ENCODE measurements at places on chromosomes 5 and 9. TPM values are rescaled to one million over a fixed set of nuclear protein-coding genes. Genes with fewer than 3 reads are reported as not detected.

- no peak for DNase-seq
These were observed 299.3 kb downstream of the ANXA1 start for GRCh38 chr9:73451003-73451402.

DNA sequence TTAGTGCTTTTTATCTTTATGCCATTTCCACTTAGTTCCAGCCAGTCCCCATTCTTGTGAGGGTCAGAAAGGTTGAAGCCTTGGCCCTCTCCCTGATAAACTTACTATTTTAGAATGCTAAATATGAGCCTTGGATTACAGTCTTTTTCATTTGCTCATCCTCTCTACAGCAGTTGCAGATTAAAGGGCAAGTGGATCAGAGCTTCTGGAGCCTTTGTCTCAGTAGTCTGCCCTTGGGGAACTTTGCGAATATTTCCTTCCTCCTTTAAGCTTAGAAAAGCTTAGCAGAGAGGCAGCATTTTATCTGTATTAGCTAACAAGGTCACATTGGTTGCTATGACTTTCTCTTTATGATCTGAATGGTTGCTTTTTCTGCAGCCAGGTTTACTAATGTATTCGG lies 11.5 kb downstream of the FSD1L start:
- DNase-seq = no peak

The MEF2C gene
- total RNA-seq = 15.5 TPM

DNA sequence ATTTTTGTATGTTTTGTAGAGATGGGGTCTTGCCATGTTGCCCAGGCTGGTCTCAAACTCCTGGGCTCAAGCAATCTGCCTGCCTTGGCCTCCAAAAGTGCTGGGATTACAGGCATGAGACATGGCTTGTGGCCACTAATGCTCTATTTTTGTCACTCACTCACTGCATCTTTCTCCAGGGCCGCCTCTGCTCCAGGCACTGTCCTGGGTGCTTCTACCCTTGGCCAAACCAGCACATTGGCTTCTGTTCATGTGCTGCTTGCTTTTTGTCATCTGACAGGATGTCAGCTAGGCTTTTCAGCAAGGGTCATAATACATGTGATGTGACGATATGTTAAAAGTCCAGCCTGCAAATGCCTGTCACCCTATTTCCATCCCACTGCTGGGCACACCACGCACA lies 3.2 kb downstream of the ODF2 start:
- DNase-seq = no peak

The SPRY4 gene
- 2.4 TPM for total RNA-seq

The BASP1 gene
- total RNA-seq = 37.1 TPM

GRCh38 chr9:130892477-130893304 lies 3.9 kb downstream of the QRFP start:
- no peak for DNase-seq

DNA sequence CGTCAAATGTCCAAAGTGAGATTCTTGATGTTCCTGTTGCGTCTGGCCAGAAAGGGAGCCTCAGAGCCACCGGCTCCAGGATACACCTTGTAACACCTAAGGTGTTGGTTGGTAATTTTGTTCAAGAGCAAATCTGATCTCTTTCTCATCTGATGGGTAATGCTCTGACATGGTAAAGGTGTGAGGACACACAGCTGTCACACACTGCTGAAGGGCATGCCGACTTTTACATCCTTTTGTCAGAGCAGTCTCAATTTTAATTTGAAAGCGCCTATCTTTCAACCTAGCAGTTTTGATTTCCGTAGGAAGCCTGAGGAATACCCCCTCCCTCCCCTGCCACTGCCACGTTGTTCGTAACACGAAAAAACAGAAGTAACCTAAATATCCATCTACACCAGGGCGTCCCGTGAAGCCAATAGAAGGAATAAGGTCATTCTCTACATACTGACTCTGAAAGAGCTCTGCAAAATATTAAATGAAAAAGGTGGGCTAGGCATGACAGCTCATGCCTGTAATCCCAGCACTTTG lies 57.4 kb downstream of the TSTD2 start:
- DNase-seq = no peak

The ADAMTS12 gene
- total RNA-seq = 0.53 TPM

DNA sequence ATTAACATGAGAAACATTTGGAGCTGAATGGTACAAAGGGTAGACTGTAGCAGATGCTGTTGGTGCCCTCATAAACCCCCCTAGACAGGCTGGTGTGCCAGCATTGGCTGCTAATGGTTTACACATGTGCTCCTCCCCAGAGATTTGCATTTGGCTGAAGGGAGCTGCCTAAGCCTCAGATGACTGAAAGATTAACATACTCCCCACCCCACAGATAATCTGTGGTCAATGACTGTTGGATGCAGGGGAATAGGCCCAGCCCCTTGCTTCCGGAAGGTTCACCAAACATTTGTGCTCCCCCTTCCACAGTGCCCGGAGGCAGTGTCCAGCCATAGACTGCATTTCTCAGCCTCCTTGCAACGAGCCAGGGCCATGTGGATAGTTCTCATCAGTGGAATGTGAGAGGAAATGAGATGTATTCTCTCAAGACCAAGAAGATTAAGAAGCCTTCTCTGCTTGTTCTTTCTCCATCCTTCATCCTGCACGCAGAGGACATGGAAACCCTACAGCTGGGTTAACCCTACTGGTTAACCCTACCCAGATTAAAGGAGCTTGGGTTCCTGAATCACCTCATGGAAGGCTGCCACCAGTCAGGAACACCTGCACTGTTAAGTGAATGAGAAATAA lies 79.6 kb downstream of the PHAX start:
- no peak for DNase-seq

DNA sequence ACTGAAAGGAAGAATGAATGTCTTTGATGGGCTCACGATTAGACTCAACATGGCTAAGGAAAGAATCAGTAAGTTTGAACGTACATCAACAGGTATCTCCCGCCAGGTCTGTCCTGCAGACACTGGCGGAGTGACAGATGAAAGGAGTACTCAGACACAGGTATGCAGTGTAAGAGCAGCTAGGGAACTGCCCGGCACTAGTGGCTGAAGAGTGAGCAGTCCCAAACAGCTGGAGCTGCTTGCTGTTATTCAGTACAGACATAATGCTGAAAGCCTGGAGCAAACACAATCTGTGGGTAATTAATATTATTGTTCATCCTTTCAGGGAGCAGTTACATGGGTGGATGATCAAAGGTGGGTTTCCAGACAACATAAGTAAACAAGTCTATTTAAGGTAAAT lies 835.5 kb downstream of the TLE4 start:
- DNase-seq = no peak

DNA sequence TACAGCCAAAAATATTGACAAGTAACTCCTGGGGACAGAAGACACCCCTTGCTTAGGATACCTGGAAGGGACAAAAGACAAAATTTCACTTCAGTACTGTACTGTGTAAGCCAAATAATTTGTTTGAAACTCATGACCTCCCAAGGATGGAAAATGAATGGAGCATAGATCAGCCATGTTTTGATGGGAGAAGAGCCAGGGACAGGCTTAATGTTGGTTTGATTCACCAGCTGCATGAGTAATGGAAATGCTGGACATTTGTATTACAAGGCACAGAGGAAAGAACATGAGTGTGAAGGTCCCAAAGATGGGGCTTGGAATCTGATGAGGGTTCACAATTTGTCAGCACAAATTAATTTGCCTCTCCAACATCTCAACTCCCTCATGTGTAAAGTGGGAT lies 122.8 kb downstream of the ENC1 start:
- no peak for DNase-seq

The CCNJL gene
- 0.34 TPM for total RNA-seq

The ANKDD1B gene
- 0.45 TPM for total RNA-seq

The SLC22A4 gene
- total RNA-seq = 1.8 TPM

DNA sequence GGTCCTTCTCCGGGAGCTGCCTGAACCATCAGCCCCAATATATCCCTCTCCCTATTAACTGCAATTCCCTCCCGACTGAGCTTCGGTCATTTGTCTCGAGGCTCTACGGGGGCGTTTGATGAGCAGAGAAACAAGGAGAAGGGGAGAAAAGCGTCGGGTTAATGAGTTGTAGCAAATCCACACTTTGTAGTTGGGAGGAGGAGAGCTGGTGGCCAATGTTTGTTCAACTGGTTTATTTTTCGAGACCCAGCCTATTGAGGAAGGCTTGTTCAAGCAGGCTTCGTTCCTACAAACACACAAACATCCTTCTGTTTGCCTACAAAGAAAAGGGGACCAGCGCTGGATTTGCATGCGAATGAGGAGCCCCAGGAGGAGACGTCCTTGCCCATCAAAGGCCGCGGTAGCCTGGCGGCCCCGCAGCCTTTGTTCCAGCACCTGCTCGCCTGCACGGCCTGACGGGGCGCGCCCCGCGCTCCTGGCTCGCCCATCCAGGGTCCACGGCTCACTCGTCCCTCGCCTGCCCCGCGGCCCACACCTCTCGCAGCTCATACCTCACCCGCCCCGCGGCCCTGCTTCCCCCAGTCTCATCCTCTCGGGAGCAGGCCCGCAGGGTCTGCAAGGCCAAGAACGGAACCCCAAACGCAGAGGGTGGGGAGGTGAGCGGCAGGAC lies 4.6 kb downstream of the FOXD1 start:
- no peak for DNase-seq

The EPB41L4A gene
- total RNA-seq = 9.1 TPM

GRCh38 chr5:76601470-76601869 lies 21.7 kb downstream of the F2RL2 start:
- peak; percentile 20 for DNase-seq

DNA sequence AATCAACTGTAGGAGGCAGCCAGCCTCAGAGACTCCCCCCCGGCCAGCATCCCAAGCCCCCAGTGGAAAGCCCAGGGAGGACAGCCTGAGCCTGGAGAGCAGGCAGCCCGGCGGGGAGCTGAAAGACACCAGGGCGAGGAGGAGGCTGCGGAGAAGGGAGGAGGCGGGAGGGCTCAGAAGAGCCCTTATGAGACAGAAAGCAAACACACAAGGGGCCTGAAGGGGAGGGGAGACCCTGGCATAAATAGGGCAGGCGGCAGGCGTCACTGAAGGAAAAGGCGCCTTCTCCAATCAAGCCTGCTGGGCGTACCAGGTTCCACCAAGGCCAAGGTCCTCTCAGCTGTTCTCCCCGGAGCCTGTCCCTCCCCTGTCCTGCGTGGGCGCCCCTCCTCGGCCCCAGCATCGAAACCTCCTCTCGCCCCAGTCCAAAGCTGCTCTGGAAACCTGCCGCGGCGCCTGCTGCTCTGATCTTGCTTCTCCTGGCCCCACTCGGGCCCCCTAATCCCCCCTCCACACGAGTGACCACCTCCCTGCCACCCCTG lies 1.3 kb downstream of the SLC9A3 start:
- DNase-seq = no peak

DNA sequence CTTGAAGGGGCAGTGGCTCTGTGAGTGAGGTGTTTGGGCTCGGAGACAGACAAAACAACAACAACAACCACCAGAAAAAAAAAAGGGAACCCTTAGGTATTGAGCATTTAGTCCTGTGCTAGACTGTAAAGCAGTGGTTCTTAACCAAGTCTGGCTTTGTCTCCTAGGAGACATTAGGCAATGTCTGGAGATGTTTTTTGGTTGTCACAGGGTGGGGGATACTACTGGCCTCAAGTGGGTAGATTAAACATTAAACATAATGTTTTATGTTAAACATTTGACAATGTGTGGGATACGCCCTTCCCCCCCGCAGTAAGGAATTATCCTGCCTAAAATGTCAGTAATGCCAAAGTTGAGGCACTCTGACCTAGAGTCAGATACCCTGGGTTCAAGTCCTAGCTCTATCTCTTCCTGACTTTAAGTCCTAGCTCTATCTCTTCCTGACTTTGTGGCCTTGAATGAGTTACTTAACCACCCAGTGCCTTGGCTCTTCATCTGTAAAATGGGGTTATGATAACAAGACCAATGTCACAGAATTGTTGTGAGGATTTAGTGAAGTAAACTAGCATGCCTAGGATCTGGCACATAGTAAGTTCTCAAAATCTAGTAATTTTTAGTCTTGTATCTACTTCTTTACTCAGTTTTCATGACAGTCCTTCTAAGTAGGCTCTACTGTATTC lies 1.8 kb downstream of the TRIM32 start:
- DNase-seq = no peak

DNA sequence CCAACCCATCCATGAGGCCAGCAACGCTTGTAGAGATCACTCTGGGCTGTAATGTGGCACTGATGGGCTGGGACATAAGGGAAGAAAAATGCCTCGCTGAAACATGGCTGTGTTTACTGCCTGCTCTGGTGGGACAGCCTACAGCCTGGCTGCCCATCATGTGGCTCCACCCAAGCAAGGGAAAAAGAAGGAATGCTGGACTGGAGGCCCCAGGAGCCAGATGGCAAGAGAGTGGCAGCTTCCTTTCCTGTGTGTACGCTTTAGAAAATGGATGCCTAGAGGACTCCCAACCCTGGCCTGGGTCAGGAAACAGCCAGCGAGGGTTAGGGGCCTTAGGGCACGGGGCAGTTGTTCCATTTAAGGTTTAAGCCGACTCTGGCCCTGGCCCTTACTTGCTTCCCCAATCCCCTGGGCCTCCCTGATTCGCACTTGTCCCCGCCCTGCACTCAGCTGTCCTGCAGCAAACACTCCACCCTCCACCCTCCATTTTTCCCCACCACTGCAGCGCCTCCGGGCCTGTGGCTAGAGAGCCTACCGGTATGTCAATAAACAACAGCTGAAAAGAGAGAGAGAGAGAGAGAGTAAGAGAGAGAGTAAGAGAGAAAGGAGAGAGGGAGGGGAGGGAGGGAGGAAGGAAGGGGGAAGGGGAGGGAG lies 819.4 kb downstream of the SEMA5A start:
- DNase-seq = no peak

- no peak for DNase-seq
These were observed 49.9 kb downstream of the IRX2 start for GRCh38 chr5:2701592-2701991.

- DNase-seq = peak; percentile 61
These were observed 209.6 kb downstream of the TTLL11 start for GRCh38 chr9:121883281-121884056.

GRCh38 chr5:180910735-180911134 lies 11.8 kb downstream of the BTNL8 start:
- no peak for DNase-seq

GRCh38 chr9:87199278-87199677 lies 252.0 kb upstream of the GAS1 start:
- no peak for DNase-seq

GRCh38 chr9:37390759-37391158 lies 31.7 kb upstream of the GRHPR start:
- DNase-seq = no peak

- DNase-seq = no peak
These were observed 81.4 kb downstream of the SPATA31C2 start for GRCh38 chr9:88056876-88057275.

DNA sequence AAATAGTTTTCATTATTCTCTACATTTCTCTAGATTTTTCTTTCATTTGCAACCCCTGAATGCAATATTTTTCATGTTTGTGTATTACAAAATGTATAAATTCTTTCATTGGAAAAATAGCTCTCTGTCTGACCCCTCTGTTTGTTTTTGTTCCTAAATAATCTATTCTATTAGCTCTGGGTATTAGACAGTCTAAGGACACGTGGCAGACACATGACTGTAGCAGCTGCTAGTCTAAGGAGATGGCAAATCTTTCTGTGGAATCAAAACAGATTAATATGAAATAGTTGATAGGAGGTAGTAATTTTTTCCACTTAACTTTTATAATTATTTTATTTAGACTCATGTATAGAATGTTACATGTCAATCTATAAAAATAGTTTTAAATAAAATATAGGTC lies 21.4 kb upstream of the SPATA9 start:
- DNase-seq = no peak

- DNase-seq = no peak
These were observed 43.4 kb upstream of the FUBP3 start for GRCh38 chr9:130535818-130536521.
